ENCODE measurements at places on chromosomes 12 and 14.

- peak; percentile 37 for DNase-seq
These were observed 60.4 kb upstream of the FAR2 start for GRCh38 chr12:29088611-29089219.

DNA sequence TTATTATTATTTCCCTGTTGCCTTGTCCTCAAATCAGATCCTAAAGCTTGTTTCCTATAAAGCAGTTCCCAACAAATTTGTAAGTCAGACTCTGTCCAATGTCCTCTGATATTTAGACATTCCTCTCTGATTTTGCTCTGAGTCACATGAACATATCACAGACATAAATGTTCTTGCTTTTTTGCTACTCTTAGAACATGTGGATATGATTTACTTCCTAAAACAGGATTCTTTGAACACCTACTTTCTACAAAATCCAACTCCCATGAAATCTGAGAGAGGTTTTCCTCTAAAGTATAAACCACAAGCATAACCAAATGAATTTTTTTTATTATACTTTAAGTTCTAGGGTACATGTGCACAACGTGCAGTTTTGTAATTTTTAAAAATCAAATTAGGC lies 181.3 kb upstream of the SLC38A2 start:
- DNase-seq: no peak

DNA sequence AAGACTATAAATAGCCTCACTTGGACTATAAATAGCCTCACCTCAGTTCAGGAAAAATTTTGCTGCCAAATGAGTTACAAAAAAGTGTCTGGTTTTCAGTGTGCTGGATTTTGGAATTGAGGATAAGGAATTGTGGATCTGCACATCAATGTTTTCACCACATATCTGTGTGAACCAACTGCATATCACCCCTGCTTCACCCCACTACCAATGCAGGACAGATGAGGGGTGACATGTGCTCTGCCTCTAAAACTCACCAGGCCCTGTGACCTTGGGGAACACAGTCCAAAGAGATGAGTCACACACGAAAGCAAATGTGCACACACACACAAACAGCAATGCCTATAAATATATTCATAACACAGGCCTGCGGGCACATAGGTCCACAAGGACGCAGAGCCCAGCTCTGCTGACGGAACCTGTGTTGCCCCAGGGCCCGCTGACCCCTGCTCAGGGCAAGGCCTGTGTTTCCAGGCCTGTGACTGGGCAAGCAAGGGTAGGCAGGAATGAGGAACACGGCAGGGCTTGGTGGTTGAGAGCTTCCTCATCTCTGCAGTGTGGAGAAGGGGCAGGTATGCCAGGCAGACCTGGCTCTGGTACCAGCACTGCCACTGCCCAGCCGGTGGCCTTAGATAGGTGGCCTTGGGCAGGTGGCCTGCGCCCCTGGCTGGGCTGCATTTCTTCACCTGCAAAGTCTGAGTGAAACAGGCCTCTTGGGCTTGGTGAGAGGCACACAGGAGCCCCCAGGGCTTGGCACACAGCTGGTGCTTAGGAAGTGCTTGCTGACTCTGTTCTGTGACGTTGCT lies 82.4 kb downstream of the ARL6IP4 start:
- DNase-seq: peak; percentile 38

- DNase-seq: no peak
These were observed 29.6 kb upstream of the GRIN2B start for GRCh38 chr12:14010989-14011388.

GRCh38 chr14:87691042-87691881 lies 301.7 kb downstream of the GALC start:
- no peak for DNase-seq

GRCh38 chr12:32754111-32754510 lies 1.6 kb downstream of the YARS2 start:
- peak; percentile 79 for DNase-seq

DNA sequence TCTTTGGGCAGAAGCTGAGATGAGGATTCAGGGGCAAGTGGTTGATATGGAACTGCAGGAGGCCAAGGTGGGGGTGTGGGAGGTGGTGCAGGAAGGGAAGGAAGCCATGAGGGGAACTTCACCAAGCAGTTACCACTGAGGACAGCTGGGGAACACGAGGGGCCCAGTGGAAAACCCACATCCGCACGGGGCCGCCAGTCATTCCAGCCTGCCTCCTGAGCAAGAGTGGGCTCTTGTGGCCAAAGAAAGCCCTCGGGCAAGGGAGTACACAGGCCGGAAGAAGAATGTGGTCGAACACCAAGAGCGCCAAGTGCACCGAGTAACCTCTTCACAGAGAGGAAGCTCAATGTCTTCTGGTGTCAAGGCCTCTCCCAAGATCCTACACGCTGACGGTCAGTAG lies 252.2 kb upstream of the FOXN3 start:
- DNase-seq: peak; percentile 82

GRCh38 chr12:104974626-104975290 lies 11.4 kb upstream of the NOPCHAP1 start:
- peak; percentile 81 for DNase-seq

DNA sequence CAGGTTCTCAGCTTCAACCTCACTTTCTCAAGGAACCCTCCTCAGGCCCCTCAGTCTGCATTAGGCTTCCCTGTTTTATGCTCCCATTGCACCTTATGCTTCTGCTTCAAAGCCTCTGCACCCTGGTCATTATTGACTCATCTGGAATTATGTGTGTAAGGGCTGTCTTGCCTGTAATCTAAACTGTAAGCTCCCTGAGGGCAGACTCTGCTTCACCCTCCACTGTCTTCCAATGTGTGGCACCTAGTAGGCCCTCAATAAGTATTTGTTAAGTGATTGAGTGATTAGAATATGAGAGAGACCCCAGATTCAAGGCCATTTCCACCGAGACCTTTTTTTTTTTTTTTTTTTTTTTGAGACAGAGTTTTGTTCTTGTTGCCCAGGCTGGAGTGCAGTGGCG lies 79.1 kb downstream of the VCPKMT start:
- no peak for DNase-seq

- no peak for DNase-seq
These were observed 117.1 kb downstream of the SYT10 start for GRCh38 chr12:33322519-33322918.

GRCh38 chr12:111410431-111411184 lies 4.9 kb downstream of the SH2B3 start:
- no peak for DNase-seq

GRCh38 chr12:27280412-27280811 lies 36.3 kb downstream of the STK38L start:
- no peak for DNase-seq

DNA sequence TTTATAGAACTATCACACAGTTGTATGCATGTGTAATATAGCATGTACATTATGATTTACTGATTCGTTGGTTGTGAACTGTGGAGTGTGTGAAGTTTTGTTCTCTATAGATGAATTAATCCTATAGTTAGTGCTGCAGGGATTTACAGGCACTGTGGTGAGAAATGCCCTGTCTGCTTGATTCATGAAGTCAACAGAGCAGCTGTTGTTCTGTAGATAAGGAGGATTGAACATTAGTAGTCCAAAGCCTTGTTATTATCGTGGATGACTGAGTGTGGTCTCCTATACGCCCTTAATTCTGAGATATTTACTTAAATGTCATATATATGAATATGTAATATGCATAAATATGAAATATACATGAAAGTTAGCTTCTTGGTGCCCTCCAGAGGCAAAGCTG lies 98.3 kb downstream of the DNAH10 start:
- no peak for DNase-seq

GRCh38 chr14:105168496-105168978 lies at the start of gene JAG2:
Gene JAG2 (minus strand): TSS chr14:105168776. CDS start chr14:105168420, 356 bp downstream.
- no peak for DNase-seq

GRCh38 chr14:102201353-102201738 lies 61.6 kb downstream of the WDR20 start:
- no peak for DNase-seq

DNA sequence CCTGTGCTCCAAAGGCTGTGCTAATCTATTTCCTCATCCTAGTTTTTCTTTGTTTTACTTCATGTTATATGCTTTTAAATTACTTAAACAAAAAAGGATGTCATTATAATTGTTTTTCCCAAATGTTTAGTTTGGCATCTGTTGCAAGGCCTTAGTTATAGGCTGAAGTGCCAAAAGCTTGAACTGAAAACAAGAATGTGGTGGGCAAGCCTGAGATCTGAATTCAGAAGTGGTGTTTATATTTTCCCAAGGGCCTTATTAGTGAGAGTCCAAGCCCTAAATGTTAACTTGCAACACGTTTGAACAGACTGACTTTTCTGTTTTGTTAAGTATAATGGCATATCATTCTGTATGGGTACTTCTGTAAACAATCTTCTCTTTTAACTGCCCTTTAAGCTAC lies 326.8 kb downstream of the CCDC91 start:
- no peak for DNase-seq

DNA sequence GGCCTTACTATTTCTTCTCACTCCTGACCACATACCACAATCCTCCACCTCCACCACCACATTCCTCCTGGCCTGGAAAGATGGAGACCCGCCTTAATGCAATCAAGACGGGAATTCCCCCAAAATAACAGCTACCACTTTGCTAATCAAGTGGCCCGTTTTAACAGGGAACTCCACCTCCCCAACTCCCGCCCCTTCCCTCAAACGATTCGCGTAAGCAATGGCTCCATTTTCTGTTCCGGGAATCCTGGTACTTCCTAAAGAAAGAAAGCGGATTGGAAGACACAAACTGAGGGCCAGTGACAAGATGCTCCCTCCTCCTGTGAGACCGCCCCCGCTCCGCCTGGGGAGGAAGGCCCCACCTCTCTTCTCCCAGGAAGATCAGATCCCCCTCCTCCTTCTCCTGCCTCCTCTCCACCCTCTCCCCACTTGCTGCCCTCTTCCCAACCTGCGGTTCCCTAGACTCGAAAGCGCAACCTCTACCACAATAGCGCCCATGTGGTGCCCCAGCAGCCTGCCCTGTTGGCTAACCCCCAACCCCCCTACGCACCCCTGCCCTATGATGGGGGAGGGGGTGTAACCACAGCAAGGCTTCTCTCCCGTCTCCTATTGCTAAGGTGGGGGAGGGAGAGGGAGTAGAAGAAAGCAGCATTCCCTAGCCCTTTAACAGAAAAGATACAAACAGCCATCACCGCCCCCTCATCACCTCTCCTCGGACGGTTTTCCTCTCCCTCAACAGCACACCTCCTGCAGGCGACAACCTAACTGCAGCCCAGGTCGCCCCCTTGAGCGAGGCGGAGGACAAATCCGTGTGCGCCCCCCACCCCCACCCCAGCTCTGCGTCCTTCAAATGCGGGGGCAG lies 777 bp downstream of the ARF3 start:
- peak; percentile 97 for DNase-seq

- no peak for DNase-seq
These were observed 1.2 kb downstream of the SSTR1 start for GRCh38 chr14:38208618-38209562.

DNA sequence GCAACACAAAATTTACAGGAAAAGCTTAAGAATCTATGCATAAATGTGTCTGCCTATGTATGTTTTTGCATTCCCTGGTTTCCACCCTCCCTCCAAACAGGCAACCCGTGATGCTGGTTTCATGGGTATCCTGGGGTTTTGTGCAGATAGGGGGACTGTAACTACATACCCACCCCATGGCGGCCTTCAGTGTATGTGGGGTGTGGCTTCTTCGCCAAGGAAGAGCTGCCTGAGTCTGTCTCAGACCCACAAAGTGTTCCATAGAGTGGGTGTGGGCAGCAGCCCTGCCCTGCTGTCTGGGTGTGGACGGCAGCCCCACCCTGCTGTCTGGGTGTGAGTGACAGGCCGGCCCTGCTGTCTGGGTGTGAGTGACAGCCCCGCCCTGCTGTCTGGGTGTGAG lies 174.8 kb downstream of the ADGRD1 start:
- no peak for DNase-seq

GRCh38 chr14:61887628-61888027 lies 125.4 kb downstream of the SNAPC1 start:
- DNase-seq: no peak

DNA sequence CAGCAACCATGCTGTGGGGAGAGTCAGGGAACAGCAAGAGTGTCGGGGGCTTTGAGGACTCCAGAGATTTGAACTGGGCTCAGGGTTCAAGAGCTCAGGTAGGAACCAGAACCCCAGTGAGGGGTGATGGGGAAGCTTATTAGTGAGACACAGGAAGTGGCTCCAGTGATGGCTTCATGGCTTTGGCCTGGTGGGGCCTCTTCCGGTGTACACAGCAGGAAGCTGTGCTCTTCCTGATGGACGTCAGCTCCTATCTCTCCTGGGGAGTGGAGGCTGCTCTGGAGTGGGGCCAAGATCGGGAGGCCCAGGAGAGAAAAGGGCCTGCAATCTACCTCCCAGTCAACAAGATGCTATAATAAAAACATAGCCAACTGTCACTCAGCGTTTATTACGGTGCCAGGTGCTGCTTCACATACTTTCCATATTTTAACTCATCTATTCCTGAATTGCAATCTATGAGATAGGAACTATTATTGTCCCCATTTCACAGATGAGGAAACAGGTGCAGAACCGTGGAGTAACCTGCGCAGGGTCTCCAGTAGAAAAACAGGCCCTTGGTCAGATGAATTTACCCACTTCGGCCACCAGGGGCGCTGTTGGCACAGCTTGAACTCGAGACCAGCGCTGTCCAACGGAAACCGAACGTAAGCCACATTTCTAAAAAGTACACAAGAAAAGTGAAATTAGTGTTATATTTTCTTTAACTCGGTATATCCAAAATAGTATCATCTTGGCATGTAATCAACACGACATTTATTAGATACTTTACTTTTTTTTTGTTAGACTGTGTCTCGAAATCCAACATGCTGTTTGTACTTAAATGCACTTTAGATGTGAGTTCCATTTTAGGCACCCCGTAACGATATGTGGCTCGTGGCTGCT lies 63.6 kb upstream of the DLK1 start:
- peak; percentile 39 for DNase-seq

DNA sequence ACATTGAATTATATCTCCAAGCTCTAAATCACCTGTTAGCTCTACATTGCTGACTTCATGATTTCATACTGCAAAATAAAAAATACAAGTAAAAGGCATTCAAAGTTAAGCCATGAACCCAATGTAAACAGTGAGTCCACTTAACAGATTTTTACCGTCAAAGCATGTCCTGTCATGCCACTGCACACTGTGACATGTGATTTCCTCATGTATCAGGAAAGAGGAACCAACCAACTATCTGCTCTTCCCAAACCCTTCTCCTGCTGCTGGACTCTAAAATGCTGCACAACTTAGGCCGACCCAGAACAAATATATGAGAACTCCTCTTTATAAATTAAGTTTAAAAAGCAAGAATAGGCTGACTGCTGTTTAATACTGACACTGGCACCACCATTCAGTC lies 37.5 kb downstream of the TM7SF3 start:
- peak; percentile 45 for DNase-seq

DNA sequence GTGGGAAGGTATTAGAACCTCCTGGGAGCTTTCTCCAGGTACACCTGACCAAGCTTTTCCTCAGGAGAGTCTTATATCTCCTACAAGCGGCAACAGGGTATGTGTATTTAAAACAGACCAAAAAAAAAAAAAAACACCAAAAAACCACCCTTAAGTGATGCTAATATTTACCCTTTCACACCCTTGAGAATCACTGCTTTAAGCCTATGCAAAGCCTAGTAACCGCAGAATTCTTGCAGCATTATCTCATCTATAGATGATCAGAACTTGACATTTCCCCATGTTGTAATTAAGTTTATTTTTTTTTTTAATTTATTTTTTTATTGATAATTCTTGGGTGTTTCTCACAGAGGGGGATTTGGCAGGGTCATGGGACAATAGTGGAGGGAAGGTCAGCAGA lies 19.3 kb downstream of the ZNF641 start:
- no peak for DNase-seq
